ENCODE measurements at places on chromosomes 13 and 19. TPM values are rescaled to one million over a fixed set of nuclear protein-coding genes. Genes with fewer than 3 reads are reported as not detected.

Gene PABPC3
- 0.29 TPM for total RNA-seq

Gene RNF225
- 1.8 TPM for total RNA-seq

Gene DCT
- 0.42 TPM for total RNA-seq

Gene ZNF714
- 17.0 TPM for total RNA-seq

Gene ADGRE2
- 10.3 TPM for total RNA-seq

Gene FGF22
- total RNA-seq, result 0.29 TPM

Gene PLPPR3
- not detected for total RNA-seq

Gene SIGLECL1
- not detected for total RNA-seq

Gene NECTIN2
- total RNA-seq, result 66.7 TPM

Gene TMEM38A
- 3.2 TPM for total RNA-seq

Gene MISP
- 2.4 TPM for total RNA-seq

Gene FLT3LG
- total RNA-seq, result 12.7 TPM

Gene CACNA1A
- total RNA-seq, result 2.2 TPM

Gene CEACAM20
- not detected for total RNA-seq

Gene TSKS
- 0.44 TPM for total RNA-seq

DNA sequence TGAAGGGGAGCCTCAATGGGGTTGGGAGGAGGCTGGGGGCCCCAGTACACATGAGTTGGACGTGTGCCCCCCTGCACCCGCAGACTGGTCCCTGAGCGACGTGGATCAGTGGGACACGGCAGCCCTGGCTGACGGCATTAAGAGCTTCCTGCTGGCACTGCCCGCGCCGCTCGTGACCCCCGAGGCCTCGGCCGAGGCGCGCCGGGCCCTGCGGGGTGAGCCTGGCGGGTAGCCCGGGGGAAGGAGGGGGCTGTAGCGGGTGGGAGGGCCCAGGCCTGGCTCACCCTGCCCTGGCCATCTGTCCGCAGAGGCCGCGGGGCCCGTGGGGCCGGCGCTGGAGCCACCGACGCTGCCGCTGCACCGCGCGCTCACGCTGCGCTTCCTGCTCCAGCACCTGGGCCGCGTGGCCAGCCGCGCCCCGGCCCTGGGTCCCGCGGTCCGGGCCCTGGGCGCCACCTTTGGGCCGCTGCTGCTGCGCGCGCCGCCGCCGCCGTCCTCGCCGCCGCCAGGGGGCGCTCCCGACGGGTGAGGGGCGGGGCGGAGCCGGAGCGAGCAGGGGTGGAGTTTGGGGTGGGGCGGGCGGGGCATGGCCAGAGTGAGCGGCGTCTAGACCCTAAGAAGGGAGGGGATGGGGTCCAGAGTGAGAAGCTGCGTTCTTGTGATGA, 8.1 kb downstream of the PIK3R2 start:
- no peak for DNase-seq

GRCh38 chr19:4891066-4891465, 11.6 kb downstream of the ARRDC5 start:
- no peak for DNase-seq

GRCh38 chr13:101996954-101997353, 404.9 kb downstream of the FGF14 start:
- DNase-seq, result no peak

- DNase-seq, result no peak
Measured at GRCh38 chr13:46621133-46621532, 68.2 kb downstream of the LRCH1 start.

GRCh38 chr13:106284358-106284757, 251.1 kb downstream of the EFNB2 start:
- DNase-seq, result no peak

- DNase-seq, result no peak
Measured at GRCh38 chr13:25744178-25744577, 307.6 kb downstream of the SHISA2 start.

- no peak for DNase-seq
Measured at GRCh38 chr19:17389957-17390664, 3.9 kb downstream of the CCDC194 start.

GRCh38 chr13:80100636-80101035, 240.3 kb downstream of the SPRY2 start:
- DNase-seq, result no peak

DNA sequence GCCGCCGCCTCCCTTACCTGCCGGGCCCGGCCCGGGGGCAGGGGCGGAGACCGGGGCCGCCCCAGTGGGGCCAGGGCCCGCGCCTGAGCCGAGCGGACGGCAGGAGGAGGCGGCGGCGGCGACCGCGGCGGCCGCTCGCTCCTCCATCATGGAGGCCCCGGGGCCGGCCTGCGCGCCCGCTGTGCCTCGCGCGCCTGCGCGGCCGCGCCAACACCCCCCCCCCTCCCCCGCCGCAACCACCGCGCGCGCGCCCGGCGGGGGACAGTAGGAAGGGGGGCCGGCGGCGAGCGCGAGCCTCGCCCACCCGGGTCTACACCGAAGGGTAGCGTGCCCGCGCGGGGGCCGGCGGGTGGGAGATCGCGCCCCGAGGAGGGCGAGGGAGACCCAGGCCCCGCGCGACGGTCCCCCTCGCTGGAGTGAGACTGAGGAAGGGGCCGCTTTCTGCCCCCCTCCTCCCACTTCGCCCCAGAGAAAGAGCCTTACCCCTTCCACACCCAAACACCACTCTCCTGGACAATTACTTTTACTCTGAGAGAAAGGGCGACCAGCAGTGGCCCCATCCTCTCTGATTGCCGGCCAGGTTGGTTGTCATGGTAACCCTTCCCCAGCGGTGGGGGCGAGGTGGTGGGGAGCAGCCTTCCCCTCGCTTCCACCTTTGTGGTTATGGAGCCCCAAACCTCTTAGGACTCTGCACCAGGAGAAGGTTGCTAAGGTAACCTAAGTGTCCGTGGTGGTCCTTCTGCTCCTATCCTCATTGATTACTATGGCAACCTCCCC, at the start of gene STRN4:
STRN4 (minus strand) TSS at position 170 of the 777 bp plus-strand sequence; CDS start at position 150, 20 bp downstream.
- DNase-seq, result no peak

GRCh38 chr13:113875429-113875815, 11.5 kb upstream of the GAS6 start:
- no peak for DNase-seq

- no peak for DNase-seq
Measured at GRCh38 chr13:95745289-95745688, 68.3 kb downstream of the DNAJC3 start.

DNA sequence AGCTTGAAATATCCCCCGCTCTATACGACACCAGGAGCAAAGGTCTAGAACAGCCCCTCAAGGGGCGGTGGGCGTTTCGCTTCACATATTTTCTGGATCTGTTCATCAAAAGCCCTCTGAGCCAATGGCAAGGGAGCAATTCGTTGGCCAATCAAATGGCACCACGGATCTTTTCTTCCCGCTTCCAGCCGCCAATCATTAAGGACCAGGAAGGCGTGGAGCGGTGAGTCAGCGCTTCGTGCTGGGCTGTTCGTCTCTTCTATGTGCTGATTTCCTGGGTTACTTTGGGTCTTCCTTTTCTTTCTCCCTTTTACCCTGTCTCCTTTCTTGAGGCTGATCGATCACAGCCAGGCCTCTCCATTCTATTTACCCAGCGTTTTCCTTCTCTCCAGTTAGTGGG, at the start of gene NLRP4:
NLRP4 (plus strand) TSS at position 201 of the 400 bp plus-strand sequence. CDS start 15,541 bp downstream, outside the sequence.
- DNase-seq, result no peak

DNA sequence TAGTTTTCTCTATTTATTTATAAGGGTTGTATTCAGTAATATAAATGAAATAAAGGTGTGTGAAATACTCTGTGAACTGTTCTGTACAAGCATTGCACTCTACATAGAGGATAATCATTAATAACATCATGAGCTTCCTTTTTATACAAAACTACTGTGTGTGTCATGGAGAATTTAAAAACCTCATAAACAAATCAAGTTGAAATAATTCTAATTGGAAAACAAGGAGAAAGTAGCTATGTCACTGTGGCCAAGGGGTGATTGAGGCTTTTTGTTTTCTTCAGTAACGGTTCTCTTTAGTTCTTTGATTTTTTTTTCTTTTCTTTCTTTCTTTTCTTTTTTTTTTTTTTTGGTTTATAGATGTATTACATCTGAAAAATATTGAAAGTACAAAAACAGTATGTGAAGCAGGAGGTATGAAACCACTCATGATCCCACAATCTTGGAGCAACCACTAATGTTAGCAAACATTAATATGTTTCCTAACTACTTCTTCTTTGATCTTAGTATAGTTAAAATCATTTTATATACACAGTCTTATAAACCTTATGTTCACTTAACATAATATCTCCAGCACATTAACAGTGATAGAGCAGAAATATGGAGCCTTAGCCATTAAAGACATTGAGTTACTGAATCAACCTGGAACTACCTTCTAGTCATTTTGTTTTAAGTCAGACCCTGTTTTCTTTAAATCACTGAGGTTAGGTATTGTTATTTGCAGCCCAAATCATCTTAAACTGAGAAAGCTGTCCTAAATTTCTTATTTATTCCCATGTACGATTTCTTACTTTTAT, 45.4 kb downstream of the WDFY2 start:
- no peak for DNase-seq

- DNase-seq, result no peak
Measured at GRCh38 chr13:22369840-22370239, 699.0 kb downstream of the FGF9 start.

GRCh38 chr13:25153736-25154135, 18.4 kb downstream of the AMER2 start:
- no peak for DNase-seq

DNA sequence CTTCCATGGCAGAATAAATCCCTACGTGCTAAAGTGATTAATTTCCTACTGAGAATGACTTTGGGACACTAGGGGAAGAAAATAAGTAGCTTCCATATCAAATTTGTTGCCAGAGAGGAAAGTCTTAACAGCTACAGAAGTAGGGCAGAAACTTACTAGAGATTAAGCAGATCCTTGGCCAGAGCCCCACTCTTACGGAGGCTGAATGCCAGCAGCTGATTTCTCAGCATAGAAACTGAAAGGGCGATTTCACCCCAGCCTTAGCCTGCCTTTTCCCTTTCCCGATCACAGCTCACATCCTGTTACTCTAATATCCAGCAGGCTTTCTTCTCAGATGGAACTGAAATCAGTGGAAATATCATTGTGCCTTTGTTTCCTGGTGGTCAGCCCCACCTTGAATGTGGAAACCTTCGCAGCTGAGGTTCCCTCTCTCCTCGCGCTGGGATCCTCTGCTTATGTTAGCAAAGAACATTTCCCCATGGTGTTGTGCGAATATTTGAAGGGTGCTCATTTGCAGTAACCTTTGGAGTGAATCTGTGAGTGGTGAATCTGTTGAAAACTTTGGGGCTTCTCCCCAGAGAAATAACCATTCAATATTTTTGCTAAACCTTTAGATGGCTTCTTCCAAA, 8.4 kb downstream of the FAM124A start:
- peak; percentile 73 for DNase-seq

GRCh38 chr19:38142176-38143035, 81.6 kb downstream of the DPF1 start:
- DNase-seq, result peak; percentile 57

- DNase-seq, result no peak
Measured at GRCh38 chr19:10288662-10289166, 1.0 kb upstream of the ICAM5 start.

DNA sequence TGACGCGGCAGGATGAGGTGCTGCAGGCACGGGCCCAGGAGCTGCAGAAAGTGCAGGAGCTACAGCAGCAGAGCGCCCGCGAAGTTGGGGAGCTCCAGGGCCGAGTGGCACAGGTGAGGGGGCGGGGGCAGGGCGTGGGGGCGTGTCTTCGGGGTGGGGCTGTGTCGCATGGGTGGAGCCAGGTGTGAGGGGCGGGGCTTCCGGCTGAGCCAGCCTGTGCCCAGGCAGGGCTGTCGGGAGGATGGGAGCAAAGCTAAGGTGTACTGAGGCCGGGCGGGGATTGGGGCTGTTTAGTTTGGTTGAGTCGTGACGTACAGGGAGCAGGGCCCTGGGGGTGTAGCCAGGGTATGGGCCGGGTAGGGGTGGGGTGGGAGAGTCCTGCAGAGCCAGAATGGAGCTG, 62.3 kb downstream of the KCNC3 start:
- DNase-seq, result no peak

DNA sequence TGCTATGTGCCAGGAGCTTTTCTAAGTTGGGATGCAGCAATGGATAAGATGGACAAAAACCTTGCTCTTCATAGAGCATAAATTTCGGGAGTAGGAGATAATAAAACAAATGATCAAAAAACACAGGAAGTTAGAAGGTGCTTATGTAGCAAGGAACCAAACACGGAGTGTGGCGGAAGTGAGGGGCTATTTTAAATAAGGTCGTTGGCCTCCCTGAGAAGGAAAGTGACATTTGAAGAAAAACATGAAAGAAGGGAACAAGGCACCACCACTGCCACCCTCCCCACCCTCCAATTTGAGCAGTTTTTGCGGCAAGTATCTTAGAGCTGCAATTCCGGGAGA, 3.2 kb upstream of the GSX1 start:
- no peak for DNase-seq
